ENCODE measurements at places on chromosomes 11 and 22.

DNA sequence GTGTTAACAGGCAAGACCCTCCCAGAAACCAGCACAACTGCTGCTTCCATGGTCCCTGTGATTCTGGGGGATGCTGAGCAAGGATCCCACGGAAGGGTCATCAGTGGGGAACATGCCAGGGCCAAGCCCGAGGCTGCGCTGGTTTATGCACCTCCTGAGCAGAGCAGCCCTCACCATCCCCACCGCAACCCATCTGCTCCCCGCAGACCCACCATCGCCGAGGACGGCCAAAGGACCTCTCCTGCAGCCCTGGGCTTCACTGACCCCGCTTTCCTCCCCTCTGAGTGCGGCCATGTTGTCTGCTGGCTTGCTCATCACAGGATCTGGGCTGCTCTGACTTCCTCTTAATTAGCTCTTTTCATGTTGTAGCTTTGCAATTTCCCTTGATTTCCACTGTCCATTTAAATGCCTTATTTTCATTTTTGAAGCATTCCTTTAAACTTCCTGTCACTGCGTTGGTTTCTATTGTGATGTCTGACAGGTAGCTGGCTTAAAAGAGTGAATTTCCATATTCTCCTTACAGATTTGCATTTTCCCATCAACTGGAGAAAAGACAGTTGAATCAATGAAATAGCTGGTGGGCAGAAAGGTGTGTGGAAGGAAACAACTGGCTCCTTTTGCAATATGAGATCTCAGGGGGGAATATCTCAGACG lies 14.9 kb downstream of the TP53AIP1 start:
- DNase-seq: no peak

- DNase-seq: no peak
These were observed 87.2 kb upstream of the GRIK4 start for GRCh38 chr11:120424185-120424969.

GRCh38 chr11:126480015-126480409 lies 124.5 kb downstream of the ST3GAL4 start:
- no peak for DNase-seq

DNA sequence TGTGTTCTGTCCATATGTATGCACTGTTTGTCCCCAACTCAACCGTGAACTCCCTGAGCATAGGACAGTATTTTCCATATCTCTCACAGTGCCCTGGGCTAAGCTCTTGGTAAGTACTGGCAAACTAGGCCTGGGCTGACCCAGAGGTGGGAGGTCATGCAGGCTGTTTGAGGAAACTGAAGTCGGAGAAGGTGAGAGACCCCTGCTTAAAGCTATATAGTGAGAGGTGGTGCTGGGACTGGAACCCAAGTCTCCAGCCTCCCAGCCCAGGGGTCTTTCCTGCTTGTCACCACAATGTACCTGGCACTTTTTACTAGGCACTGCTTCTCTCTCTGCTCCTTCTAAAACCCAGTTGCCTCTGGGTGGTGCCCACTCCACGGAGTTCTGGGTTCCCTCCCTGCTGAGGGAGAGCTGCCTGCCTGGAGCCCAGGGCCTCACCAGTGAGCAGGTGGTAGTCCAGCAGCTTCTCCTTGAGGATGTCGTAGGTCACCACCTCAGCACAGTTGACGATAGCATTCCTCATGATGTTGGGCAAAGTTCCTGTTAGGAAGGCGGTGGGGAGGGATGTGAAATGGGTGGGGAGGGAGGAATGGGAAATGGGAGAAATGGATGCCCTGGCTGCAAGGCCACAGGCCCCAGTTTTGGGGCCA lies 4.7 kb downstream of the UCP3 start:
- DNase-seq: no peak

GRCh38 chr11:2945031-2945756 lies 16.0 kb upstream of the PHLDA2 start:
- DNase-seq: peak; percentile 43

DNA sequence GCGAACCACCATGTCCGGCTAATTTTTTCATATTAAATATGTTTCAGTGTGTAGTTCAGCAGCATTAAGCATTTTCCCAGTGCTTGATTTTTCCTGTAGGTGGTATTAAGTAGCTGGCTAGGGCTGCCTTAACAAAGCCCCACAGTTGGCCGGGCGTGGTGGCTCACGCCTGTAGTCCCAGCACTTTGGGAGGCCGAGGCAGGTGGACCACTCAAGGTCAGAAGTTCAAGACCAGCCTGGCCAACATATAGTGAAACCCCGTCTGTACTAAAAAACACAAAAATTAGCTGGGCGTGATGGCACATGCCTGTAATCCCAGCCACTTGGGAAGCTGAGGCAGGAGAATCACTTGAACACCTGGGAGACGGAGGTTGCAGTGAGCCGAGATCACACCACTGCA lies 33.5 kb upstream of the TOLLIP start:
- DNase-seq: no peak

DNA sequence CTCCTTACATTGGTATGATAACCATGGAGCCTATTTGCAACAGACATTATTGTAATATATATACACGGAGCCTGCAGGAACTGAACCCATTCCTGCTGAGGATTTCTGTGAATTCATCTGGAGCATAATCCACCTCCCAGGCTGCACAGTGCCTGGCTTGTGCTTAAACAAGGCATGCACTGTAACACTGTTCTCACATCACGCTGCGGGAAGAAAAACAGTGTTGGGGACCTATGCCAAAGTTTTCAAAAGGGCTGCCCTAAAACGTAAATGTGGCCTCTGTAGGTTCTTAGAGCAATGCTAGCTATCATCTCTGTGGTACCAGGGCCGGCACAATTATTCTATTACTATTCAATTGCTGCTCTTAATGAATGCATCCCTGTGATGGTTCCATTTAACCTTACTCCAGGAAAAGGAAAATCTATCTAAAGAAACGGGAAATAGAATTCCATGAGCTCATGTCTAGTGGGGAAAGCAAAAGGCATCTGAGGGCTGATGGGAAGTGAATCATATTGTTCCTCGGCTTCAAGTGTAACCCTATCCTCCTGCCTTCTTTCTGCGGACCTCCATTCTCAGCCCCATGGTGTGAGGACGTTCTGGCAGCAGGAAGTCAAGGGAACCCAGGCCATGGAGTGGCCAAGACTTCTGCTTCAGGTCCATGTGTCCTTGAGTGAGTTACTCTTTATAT lies 525.5 kb downstream of the SOX6 start:
- DNase-seq: no peak

DNA sequence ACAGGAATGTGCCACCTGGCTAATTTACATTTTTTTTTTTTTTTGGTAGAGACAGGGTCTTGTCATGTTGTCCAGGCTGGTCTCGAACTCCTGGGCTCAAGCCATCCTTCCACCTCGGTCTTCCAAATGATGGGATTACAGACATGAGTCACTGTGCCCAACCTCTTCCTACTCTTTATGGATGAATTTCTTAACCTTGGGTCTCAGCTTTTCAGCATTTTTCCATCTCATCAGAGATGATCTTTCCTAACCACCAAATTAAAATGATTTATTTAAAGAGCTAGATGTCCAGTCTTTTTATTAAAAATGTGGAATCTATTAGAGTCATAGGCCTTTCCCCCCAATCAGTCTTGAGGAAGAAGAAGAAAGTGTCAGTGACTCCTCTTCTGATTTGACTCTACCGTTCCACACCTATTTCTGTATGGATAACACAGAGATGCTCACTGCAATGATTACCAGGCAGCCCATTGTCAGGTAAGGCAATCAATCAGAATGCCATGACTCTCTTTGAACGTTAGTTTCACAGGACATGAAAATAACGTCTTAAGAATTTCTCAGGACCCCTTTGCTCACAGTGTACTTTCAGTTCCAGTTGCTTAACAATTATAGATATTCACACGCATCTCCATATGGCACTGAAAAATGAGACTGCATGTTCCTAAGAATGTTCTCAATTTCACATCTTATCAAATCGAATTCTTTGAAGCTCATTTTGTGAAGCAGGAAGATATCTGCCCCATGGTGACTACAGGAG lies 51.0 kb downstream of the MIAT start:
- no peak for DNase-seq
